ENCODE measurements at places on chromosomes 4 and X.

DNA sequence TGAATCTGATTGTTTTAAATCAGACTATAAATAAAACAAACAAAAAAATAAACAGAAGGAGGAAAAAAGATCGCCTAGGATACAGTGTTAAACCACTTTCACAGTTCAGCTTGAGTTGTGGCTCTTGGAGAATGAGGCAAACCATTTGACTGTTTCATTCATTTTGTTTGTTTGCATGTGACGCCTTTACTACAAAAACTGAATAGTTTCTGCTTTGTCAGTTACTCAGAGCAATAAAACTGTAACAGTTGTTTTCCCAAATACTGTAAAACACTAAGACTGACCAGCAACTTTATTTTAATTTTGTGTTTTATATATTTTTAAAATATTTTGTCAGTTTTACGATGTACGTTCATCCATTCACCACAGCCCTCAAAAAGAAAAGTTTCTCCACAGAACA lies 214.5 kb downstream of the FBXW7 start:
- no peak for DNase-seq

DNA sequence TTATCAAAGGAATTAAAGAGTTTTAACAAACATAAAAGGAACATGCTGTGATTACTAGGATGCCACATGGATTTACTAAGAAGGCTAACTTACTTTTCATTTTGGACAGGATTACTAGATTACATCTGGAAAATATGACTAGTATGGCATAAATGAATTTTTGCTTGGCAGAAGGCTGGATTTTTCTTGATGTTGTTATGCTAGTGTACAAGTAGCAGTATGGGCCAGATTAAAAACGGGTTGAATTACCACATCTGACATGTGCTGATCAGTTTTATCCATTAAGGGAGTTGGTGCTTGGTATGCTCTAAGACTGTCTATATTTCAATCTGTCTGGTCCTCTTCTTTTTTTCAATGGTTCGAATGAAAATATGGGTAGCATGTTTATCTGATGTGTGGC lies 70.5 kb downstream of the JADE1 start:
- no peak for DNase-seq

- no peak for DNase-seq
These were observed 133.3 kb downstream of the GATB start for GRCh38 chr4:151627491-151627890.

- DNase-seq, result no peak
These were observed 38.4 kb upstream of the IL9R start for GRCh38 chrX:155959018-155959587.

- DNase-seq, result peak; percentile 70
These were observed 6.2 kb downstream of the SH3TC1 start for GRCh38 chr4:8205241-8205707.

GRCh38 chrX:68363984-68364383 lies 69.3 kb downstream of the OPHN1 start:
- DNase-seq, result no peak

DNA sequence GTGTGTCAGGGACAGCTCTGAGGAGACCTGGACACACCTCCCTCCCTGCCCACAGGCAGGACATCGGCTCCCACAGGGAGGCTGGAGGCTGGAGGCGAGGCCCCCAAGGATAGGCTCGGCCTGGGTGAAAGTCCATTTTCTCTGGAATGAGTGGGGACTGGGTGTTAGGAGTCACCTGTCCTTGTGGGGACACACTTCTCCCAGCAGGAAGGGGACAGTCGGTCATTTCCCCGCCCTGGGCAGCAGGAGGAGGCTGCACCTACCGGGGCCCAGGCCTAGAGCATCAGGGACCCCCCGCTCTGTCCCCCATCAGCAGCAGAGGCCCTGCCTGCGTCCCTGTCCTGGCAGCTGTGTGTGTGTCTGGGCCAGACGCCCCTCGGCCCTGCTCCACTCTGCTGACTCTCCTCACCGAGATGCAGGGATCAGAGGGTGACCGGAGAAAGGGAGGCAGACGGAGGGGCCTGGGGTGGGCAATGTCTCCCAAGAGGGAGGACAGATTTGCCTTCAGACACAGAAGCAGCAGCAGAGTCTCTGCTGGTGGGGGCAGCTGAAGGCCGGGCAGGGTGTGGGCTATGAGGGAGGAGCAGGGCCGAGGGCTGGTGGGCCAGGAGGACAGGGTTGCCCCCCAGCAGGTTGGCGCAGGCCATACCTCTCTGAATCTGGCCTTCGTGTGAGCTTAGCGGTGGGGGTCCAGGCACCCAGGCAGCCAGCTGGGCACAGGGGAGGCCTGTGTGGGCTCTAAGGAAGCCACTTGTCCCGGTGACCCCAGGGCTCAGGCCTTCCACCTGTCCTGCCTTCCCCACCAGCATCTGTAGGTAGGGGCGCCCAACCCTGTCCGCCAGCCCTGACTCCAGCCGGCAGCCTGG lies 125.7 kb upstream of the NKX1-1 start:
- no peak for DNase-seq

DNA sequence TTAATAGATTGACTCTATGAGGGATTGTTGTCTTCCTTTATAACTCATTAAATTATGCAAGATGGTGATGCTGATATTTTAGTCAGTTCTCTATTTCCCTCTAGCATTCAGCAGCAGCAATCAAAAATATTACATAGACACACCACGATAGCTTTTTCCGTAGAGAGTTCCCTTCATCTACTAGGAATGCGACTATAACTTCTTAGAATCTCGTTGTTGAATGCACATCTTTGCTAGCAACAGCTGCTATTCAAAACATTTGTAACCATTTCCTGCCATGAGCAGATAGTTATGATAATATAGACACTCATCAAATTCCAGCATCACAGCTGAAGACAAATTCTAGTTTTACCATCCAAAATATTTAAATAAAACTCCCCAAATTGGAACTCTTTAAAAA lies 147.4 kb upstream of the FGF13 start:
- DNase-seq, result no peak

DNA sequence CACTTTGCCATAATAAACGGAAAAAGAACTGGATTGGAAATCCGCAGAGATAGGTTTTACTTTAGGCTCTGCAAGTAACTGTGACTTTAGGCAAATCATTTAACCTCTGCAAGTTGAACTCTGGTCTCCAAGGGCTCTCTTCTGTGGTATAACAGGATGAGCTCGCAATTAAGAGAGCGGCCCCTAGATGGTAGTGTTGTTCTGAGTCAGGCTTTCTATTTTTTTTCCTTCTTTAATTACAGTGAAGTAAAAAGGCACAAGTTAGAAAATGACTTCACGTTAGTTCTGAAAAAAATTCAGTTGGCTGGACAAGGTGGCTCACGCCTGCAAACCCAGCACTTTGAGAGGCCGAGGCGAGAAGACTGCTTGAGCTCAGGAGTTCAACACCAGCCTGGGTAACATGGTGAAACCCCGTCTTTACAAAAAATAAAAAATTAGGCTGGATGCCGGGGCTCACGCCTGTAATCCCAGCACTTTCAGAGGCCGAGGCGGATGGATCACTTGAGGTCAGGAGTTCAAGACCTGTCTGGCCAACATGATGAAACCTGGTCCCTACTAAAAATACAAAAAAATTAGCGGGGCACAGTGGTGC lies 18.0 kb downstream of the RPS3A start:
- DNase-seq, result peak; percentile 47

- DNase-seq, result no peak
These were observed 29.5 kb downstream of the ARHGAP10 start for GRCh38 chr4:147761218-147761883.

DNA sequence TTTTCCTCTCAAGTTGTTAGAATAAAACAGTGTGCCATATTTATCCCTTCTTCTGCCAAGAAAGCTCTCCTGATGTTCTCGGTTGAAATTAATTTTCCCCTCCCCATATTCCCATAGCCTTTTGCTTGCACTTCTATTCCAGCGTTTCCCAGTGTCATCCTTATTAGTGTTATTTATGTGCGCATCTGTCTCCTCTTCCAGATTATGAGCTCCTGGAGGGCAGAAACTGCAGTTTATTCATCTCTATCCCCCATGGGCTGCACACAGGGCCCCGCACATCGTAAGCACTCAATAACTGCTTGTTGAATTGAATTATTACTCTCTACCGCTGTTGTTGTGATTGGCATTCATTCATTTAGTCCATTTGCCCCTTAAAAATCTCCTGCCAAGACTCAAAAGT lies 149.4 kb downstream of the SOX3 start:
- no peak for DNase-seq

DNA sequence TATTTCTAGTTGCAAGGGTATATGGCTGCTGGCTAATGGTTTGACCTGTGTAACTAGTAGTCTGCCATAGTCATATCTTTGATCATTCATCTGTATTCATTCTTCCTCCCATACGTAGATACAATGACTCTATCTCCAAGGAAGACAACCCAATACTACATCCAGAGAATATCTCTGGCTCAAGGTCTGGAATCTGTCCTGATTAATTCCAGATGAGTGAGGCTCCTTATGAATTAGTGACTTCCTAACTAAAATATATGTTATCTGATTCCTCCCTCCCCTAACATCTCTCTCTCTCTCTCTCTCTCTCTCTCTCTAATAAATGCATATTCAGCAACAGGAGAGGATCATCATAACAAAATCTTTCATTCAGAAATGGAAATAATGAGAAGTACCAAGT lies 641.5 kb downstream of the FAT4 start:
- no peak for DNase-seq

DNA sequence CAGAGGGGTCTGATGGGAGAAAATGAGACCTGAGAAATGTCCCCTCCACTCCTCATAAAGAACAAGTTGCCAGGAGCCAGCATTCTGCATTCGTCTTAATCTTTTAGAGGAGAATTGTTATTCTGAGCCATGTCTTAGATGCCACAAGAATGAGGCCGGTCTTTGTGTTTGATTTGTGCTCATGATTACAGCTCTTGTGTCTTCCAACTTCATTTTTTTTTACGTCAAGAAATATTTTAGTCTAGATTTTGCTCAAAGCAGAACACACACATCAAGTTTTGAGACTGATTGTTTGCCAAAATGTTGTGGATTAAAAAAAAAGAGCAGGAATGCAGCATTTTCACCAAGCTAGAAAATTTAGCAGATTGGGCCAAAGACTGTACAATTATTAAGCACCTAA lies 130.6 kb upstream of the PITX2 start:
- no peak for DNase-seq

GRCh38 chrX:132023896-132024386 lies 839 bp downstream of the STK26 start:
- peak; percentile 5 for DNase-seq

- no peak for DNase-seq
These were observed 2189.6 kb downstream of the PCDH7 start for GRCh38 chr4:32909736-32910135.

GRCh38 chr4:54937501-54937900 lies 187.9 kb downstream of the KDR start:
- no peak for DNase-seq
